GM12891 (cell line): ENCODE measurements at places on chromosomes 1 and 21.

- no peak for DNase-seq
Measured at GRCh38 chr1:186409091-186409490, 33.5 kb downstream of the ODR4 start.

GRCh38 chr1:117760485-117760884 lies 154.6 kb downstream of the TENT5C start:
- DNase-seq: no peak

GRCh38 chr1:92567211-92567868 lies 80.6 kb upstream of the GFI1 start:
- no peak for DNase-seq

- no peak for DNase-seq
Measured at GRCh38 chr1:87939444-87939843, 610.8 kb downstream of the LMO4 start.

DNA sequence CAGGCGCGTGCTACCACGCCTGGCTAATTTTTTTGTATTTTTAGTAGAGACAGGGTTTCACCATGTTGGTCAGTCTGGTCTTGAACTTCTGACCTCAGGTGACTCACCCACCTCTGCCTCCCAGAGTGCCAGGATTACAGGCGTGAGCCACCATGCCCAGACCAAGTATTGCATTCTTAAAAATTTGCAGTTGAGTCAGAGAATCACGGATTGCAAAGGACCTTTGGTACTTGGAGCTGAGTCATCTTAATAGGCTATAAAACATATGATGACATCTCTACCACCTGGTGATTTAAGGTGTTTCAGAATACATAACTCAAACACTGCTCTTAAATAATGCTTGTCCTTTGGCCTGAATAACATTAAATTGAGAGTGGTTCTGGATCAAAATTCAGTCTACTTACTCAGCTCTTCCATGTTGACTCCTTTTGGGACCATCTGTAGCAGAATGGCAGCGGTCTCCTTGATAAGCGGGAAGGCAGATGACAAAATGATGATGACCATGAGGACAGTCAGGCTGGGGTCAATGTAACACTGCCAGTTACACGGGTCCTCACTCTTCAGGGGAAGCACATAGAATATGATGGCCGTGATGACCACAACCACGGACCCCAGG lies 10.4 kb downstream of the SLC30A10 start:
- DNase-seq: no peak
